ENCODE measurements at places on chromosomes 7 and 10.

DNA sequence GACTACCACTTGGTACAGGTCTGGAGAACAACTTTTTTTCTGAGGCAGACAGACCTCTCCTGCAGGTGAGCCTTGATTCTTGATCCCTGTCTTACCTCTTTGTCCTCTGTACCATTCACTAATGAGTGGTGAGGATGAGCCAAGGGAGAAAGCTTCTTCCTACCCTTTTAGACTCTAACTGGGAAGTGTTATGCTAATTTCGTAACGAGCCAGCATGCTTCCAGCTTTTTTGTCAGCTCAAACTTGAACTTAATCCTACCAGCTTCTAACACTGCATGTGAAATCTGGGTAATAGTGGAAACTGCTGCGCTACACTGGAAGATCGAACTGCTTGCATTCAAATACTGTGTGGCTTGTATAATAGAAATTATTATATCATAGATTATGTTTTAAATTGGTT lies 87.0 kb downstream of the NEUROD6 start:
- DNase-seq: no peak

GRCh38 chr7:43686991-43687390 lies 42.3 kb downstream of the COA1 start:
- no peak for DNase-seq

DNA sequence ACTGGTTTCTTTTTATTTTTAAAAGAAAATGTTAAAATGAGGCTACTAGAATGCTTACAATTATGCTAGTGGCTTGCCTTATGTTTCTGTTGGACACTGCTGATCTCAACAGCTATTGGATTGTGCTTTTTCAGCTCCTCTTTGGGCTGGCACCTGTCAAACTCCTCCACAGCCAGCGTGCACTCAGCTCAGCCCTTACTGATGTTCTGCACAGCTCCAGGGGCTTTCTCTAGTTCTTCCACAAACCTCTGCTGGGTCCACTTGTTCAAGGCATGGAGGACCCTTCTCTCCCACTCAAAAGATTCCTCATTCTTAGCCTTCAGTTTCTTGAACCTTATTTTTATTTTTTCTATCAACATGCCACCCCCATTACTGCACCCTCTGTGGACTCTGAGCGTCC lies 96.0 kb downstream of the VIPR2 start:
- no peak for DNase-seq

DNA sequence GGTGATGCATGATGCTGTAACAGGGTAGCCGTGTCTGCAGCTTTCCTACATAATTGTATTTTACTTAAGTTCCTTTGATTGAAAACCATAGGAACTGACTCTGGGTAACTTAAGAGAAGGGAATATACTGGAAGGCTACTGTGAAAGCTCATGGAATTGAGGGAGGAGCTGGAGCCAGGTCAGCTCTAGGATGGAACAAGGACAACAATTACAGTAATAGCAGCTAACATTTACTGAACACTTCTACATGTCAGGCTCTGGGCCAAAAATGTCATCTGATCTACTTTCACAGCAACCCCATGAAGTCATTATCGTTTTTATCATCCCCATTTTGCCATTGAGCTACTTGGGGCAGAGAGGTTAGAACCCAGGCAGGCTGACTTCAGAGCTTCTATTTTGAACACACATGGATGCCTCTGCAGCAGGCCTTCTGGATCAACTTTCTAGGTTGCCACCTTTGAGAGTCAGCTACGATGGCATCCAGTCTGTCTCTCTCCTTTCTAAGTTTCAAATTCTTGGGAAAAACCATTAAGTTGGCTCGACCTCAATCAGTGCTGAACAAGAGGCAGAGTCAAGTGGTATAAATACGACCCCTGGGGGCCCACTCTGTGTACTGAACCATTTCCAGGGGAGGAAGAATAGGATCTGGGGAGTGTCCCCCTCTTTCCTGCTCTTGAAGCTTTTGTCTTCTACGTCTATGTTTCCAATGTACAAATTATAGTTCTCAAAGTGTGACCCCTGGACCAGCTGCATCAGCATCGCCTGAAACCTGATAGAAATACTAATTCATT lies 272.3 kb upstream of the PLPP4 start:
- DNase-seq: no peak

Data from stimulated activated CD8-positive, alpha-beta memory T cell treated with anti-CD3 and anti-CD28 coated beads, Interleukin-15, amount 100 ng/mL, for 4 hours (primary cell).